ENCODE measurements at places on chromosomes 4 and X.

DNA sequence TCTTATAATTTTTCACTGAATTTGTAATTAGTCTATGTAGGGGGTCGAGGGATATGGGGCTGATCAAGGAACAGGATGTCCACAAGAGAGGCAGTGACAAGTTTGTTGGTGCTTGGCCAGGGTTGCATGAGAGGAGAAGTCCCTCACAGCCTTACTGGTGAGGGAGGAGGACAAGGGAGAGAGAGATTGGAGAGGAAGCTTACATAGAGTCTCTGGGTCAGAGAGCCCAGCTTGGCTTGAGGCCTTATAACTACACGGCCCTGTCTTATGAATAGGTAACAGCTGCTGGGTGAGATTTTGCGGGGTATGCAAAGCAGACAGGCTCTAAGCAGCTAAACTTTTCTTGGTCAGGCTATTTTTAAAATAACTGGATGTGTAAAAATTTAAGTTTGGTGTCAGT is 37.9 kb upstream of the OTUD4 start:
- no peak for DNase-seq

- no peak for DNase-seq
Observed at GRCh38 chr4:183906739-183907651, 1.9 kb downstream of the STOX2 start.

DNA sequence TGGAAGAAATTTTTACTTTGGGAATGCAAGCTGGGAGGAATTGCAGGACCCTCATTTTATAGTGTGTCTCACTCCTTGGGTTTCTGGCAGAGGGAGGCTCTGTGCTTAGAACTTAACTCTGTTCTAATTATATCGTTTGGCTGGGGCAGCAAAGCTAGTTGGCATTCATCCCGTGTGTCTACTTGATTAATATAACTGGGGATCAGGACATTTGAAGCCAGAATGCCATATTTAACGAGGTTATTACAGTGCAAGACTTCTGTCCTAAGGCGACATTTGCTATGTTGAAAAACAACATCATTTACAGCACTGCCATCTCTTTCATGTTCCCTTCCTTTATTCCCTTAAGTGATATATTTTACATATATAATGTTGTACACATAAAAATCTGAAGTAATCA is 179.1 kb upstream of the TBC1D9 start:
- DNase-seq, result no peak

- DNase-seq, result no peak
Observed at GRCh38 chr4:114078636-114079035, 99.2 kb upstream of the ARSJ start.

DNA sequence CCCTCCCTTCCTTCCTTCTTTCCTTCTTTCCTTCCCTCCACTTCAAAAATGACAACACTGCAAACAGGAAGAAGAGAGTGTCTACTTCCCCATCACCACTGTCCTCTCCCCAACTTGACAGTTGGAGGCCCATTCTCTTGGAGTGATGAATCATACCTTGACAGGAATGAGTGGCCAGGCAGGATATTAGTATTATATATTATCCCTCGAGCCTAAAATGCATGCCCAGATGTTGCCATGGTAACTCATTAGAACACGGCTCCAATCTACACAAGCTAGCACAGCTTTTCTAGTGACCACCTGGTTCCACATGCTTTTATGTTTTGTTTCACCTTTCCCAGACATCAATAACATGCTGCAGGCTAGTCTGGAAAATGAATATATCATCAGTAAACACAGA is 71.3 kb upstream of the LHFPL1 start:
- no peak for DNase-seq

DNA sequence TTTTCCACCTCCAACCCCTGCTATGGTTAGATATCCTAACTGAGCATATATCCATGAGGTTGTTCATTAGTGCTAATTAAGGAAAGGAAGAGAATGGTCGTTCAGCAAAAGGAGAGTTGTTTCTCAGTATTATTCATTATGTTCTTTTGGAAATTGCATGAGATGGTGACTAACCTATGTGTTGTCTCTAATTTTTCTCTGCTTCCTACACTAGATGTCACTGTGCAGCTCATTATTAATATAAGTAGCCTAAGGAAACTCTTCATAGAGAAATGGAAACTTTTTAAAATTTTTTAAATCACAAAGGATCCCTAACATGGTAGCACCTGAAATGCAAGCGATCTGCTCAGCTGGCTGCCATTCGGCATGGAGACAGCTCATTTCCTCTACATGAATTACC is 67.7 kb upstream of the FAM9A start:
- no peak for DNase-seq

DNA sequence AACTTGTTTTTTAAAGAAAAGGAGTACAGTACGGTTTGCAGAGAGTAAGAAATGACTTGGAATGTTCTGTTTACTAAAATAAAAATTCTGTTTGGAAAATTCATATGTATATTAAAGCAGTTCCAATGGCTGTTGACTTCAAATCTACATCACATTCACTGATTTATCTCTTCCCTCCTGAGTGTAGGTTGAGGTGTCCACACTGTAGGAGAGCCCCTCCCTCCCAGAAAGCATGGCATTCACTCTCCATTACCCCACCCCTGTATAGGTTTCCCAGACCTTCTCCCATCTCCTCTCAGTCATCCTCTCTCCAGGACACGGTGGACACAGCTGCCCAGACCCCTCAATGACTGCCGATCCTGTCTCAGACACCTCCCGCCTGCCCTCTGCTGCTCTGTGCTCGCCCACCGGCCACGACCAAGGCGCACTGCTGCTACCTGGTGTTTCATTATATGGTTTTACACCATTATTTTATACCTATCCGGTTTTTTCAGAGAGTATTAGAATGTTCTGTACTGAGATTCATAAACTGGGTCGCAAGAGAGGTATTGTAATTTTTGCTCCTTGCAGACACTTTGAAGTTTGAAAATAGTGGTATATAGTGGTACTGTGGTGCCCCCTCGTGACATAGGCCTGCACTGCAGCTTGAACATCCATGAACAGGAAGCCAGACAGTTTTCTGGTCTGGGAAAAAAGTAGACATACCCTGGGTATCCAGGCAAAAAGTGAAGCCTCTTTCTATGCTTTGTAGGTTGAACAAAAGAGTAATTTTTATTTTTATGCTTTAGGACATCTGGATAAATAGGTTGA is 38.8 kb upstream of the BEX4 start:
- peak; percentile 3 for DNase-seq

DNA sequence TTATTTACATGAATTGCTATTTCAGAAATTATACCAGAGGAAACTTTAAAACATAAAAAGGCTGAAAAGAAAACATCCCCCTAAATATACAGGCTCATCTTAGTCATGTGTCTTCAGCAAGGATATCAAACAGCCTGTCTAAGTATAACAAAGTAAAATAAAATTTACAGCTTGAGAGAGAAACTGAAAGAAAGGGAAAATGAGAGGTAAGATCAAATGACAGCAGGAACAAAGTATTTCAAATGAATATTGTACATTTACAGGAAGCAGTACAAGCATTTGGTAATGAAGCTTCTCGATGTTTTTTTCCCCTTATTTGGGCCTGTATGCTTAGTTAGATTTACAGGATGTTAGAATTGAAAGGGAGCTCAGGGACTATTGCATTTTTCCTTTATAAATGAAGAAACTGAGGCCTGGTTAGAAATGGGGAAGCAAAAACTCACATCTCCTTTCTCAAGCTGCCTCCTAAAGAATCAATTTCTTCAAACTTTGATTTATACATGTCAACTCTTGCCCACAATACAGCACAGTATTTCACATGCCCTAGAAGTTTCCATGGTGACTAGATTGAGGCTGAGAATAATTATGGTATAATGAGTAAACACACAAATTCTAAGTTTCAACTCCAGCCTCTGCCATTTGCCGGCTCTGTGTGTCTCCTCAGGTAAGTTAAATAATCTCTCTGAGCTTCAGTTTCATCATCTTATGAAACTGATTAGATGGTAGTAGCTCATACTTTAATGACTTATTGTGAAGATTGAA is 29.3 kb downstream of the DAPP1 start:
- DNase-seq, result no peak

DNA sequence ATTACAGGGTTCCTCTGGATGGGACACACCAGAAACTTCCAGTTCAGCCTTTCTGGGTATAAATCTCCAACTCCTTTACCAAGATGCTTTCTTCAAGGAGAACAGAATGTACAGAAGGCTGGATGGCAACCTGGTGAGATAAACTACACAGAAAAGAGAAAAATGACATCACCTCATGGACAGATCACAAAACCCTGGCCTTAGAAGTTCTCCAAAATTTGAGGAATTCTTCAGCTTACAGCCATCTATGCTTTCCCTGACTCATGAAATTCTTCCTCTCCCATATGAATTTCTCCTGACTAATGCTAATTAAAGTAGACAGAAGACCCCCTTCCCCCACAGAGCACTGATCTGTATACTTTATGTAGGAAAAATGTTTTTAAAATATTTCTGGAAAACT is 345.4 kb downstream of the STIM2 start:
- no peak for DNase-seq

DNA sequence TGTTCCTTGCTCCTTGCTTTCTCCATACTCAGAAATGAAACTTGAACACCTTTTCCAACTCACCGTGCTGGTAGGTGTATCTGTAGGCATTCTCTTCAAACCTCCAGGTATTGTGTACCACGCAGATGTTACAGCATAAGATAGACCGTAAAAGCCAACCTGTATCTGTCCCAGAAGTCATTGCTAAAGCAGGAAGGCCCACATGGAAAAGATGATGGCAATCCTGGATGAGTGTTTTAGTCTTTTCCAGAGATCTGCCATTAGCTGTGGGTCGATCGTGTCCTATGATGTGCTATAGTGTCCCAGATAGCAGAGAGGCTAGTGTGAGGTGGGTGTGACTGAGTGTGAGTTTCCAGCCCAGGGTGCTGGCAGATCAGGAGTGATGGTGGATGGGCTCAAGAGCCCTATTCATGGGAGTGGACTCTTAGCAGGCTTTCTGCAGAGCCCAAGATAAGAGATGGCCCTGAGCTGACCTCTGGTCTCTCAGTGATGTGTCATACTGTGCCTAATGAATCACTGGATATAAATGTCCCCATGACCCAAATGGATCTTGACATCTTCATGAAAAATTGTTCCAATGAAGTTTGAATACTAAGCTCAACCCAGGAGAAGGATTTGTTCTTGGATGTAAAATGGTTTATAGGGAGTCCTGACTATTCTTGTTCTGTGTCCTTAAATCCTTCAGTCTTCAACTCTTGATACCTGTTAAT is 69.1 kb upstream of the WDR1 start:
- DNase-seq, result no peak

DNA sequence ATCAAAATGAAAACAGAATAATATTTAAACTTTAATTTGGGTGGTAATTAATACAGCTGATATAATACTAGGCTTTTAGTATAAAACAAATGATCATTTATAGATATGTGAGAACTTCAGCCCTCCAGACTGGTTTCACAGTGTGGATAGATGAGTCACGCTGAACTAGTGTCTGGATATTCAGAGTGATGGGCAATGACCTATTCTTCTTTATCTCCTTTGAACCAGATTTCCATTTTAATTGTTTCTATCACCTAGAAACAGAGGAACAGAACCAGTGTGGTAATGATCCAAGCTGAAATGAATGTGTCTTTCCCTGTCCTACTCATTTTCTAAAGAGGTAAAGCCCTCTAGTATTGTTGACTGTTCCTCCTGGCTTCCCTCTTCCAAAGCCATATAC is 155.2 kb upstream of the GK2 start:
- DNase-seq, result no peak

DNA sequence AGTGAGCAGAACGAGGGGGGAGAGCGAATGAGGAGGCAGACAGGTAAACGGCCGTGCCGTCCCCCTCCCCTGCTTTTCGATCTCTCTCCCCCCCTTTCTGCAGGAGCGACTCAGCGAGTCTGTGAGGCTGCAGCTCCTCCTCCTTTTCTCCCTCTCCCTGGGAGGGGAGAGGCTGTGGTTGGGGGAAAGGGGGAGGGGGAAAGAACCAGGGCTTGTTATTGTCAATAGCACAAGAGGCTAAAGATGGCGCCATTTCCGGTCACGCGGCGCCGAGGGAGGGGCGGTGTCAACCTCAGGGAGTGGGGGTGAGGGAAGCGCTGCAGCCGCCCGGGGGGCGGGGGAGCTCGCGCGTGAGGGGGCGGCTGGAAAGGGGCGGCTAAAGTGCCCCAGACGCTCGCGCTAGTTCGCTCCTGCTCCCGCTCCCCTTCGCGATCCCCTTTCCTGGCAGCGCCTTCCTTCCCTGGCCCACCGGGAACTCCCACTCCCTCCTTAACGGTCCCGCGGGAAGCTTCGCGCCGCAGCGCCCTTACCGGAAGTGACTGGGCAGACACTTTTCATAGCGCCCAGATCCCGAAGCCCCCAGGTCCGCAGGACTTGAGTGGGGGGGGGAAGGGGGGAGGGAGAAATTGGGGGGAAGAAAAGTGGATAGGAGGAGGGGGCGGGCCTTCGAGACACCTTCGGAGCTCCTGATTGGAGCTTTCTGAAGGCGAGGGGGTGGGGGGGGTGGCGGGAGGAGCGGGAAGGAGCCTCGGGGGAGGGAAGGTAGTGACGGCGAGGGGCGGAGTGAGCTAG is at the start of gene CUL4B:
TSS of gene CUL4B (minus strand) at position 121 of the 792 bp plus-strand sequence. CDS start 324 bp downstream, outside the sequence.
- DNase-seq, result peak; percentile 80

- no peak for DNase-seq
Observed at GRCh38 chr4:45358573-45359506, 632.5 kb upstream of the GNPDA2 start.

DNA sequence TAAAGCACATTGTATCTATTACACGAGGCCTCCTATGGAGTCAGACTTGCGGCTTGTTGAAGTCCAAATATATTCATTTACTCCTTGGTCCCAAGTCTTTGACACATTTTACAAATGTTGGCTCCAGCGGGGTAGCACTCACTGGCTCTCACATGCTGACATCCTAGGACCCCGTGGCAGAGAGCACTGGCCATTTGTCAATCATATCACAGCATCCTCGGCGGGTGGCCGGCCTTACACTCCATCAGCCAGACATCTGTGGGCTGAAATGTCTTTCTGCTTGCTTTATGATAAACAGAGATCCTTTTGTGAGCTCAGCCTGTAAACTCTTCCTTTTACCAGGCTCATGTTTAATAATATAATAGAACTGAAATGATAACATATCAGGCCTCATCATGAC is 25.7 kb upstream of the VCX2 start:
- DNase-seq, result no peak

- no peak for DNase-seq
Observed at GRCh38 chr4:36254371-36254770, 10.1 kb upstream of the ARAP2 start.

DNA sequence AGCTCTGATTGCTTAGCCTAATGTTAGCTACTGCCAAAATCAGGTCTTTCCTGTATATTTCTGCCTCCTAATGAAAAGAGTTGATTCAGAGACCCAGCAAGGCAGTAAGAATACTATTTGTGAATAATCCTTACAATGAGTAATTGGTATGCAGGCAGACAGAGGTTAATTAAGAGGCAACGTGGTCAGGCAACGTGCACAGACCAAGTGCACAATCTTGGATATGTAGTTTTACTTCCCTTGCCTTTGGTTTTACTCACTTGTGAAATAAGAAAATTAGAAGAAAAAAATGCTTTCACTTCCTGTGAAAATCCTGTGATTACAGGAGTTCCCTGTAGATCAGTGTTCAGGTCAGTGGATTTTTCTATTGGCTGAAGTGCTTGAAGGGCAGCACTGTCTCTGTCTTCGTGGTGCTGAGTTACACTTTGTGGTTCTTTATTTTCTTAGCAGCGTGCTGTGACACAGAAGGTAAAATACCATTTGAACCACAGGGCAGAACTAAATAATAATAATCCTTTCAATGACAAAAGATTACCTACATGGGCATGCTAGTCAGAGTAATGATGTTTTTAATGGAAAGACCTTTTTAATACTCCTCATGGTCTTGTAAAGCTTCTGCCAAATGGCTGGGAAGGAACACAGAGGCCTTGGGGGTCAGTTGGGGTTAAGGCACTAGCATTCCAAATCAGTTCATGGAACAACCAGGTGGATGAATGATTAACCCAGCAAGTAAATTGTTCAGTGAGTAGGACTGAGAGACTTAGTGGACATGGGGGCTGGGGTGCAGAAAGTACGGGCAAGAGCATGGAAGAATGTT is 430.9 kb downstream of the MAPK10 start:
- no peak for DNase-seq

Measured in stimulated activated CD8-positive, alpha-beta memory T cell treated with anti-CD3 and anti-CD28 coated beads, Interleukin-7, amount 100 ng/mL, for 1 hour (primary cell).